RCC 7860 (cell line): ENCODE measurements at places on chromosomes 3 and 15.

- DNase-seq: no peak
Observed at GRCh38 chr15:70447521-70447920, 315.8 kb downstream of the UACA start.

DNA sequence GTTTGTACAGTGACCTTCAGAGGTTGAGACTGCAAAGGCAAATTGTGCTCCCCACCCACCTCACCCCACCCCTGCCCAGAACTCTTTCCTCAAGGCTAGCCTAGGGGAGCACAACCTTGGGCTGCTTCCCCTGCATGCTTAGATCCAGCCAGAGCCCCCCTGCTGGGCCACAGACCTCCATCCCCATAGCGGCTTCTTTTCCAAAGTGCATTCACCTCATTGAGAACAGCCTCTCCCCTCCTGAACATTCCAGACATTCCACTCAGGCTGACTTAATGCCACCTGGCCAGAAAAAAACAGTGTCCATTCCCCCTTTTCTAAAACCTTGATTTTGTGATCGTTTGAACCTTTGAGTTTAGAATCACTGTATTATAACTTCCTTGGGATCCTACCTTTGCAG lies 124.4 kb upstream of the TOPAZ1 start:
- DNase-seq: no peak

GRCh38 chr15:52284164-52284563 lies 11.4 kb downstream of the MYO5C start:
- no peak for DNase-seq

DNA sequence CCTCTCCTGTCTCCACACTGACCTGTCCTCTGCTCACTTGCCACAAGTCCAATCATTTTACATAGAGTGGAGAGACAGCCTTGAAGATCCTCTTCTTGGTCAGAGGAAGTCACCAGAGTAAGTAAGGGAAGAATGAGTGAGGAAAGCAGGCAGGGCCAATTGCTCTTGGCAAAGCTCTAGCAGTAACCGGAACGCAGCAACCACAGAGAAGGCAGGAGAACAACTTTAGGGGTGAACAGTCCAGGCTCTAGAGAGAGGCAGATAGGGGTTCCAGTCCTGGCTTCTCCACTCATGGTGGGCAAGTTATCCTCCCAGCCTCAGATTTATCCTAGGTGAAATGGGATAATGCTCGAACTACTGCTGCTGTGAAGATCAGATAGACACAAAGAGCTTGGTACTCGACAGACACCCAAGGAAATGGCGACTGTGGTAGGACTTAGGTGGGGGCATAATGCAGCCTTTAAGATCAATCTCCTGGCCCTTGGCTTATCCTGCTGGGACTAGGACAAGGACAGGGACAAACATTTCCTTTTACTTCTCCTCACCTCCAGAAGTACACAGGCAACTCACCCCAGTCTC lies 1.2 kb upstream of the ADAMTSL3 start:
- DNase-seq: no peak

DNA sequence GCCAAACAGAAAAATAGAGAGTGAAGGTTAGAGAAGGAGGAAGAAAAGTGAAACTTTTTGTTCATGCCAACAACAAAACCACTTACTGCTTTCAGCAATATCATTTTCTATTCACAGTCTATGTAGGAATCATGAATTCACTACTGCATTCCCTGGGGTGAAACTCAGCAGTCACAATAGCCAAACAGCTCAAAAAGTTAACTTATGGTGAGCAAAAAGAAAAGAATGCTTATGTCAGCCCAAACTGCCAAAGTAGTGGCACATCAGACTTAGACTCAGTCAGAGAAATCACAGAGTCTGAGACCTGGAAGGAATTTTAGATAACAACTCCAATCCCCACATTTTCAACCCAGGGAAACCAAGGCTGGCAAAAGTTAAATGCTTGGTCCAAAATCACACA lies 238.7 kb upstream of the TMCO5A start:
- DNase-seq: no peak
